ENCODE measurements at places on chromosomes 11 and 22.

DNA sequence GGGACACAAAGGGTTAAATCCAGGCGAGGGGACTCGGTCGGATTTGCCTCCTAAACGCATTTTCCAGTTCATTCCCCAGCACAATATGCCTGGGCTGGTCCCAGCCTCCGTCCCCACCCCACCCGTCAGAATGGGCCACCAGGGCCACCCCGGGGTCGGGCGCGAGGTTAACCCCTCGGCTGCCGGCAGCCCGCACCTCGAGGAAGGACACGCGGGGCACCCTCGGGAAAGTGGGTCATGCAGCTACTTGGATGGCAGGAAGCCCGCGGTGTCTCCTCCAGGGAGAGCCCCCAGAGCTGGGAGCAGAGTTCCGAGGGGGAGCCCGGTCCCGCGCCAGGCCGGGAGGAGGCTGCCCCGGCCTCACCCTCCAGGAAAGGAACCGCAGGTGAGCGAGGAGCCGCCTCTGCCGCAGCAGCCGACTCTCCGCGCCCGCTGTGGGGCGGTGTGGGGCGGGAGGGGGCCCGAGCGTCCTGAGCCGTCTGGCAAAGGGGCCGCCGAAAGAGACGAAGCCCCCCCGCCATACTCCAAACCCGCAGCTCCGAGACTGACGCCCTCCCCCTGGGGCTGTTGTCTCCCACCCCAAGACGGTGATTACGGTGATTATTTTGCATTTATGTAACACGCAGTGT lies 1.4 kb downstream of the NECTIN1 start:
- no peak for DNase-seq

DNA sequence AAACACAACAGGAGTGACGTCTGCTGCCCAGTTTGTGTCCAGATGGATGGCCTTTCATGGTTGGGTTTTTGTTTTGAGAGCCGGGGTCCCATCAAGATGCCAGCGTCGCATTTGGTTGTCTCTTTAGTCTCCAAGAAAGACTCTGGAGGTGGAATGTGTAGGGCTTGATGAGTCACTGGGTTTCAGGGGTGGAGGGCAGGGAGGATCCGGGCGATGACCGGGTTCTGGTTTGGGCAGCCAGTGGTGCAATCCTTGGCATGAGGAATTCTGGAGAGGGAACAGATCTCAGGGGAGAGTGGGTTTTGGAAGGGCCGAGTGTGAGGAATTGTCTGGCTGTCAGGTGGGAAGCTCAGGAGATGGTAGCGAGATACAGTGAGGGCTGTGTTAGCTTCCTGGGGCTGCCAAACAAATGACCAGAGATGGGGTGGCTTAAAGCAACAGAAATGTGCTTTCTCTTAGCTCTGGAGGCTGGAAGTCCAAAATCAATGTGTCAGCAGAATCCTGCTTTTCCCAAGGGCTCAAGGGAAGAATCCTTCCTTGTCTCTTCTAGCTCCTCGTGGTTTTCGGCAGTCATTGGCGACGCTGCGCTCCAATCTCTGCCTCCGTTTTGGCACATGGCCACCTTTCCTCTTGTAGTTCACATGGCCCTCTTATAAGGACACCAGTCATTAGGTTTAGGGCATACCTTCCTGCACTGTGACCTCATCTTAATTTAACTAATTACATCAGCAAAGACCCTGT lies 26.4 kb upstream of the PPFIA1 start:
- DNase-seq, result no peak

DNA sequence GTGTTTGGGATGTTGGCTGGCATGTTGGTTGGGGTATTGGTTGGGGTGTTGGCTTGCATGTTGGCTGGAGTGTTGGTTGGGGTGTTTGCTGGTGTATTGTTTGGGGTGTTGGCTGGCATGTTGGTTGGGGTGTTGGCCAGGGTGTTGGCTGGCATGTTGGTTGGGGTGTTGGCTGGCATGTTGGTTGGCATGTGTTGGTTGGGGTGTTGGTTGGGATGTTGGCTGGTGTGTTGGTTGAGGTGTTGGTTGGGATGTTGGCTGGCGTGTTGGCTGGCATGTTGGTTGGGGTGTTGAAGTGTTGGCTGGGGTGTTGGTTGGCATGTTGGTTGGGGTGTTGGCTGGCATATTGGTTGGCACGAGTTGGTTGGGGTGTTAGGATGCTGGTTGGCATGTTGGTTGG lies 24.5 kb downstream of the OTUB1 start:
- no peak for DNase-seq

DNA sequence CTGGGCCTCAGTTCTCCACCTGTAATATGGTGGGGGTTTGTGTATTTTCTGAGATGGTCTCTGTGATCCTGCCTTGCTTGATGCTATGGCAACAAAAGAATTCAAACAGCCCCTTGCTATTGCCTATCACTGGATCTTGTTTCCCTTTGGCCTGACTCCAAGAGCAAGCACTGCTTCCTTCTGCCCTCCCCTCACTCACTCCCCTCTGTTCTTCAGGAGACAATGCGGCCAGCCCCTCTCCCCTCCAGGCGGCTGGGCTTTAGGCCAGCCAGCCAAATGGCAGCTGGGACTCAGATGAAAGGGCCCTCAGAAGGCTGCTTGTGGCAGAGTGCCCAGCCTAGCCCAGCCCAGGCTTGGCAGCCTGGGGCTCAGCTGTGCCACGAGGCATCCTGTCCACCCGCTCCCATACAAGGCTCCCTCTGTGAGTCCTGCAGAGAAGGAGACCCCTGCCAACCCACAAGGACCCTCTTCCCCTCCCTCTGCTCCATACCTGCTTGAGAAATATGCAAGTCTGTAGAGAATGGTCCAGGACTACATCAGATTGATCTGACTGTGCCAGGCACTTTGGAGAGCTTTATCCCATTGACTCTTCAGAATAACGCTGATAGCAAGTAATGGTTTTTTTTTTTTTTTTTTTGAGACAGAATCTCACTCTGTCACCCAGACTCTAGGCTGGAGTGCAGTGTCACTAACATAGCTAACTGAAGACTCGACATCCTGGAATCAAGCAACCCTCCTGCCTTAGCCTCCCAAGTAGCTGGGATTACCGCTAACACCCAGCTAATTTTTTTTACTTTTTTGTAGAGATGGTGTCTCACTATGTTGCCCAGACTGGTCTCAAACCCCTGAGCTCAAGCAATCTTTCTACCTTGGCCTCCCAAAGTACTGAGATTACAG lies 7.6 kb upstream of the KCTD14 start:
- no peak for DNase-seq

- DNase-seq, result no peak
These were observed 45.9 kb upstream of the WEE1 start for GRCh38 chr11:9527481-9528135.

DNA sequence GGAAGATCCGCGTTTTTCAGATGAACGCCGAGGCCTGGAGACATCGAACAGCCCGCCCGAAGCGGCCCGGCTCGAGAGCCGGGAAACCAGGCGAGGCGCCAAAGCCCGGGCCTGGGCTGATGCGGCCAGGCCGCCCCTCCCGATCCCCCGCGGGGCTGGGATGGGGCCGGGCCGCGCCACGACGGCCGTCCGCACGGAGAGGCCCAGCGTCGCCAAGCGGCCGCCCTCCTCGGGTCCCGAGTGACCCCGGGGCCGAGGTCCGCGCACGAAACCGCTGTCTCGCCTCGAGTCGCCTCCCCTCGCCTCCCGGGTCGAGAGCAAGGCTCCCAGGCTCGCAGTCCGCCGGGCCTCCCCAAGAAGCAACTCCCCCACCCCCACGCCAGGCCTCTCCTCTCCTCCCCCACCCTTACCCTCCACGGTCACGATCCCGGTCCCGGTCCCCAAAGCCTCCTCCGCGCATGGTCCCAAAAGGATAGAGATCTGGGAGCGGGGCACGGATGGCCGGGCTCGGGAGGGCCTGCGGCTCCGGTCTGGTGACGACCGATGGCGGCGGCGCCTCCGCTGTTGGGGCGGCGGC lies 482 bp downstream of the DDX17 start:
- DNase-seq, result peak; percentile 24

- DNase-seq, result no peak
These were observed 1323.8 kb downstream of the BRD1 start for GRCh38 chr22:48503876-48504275.

DNA sequence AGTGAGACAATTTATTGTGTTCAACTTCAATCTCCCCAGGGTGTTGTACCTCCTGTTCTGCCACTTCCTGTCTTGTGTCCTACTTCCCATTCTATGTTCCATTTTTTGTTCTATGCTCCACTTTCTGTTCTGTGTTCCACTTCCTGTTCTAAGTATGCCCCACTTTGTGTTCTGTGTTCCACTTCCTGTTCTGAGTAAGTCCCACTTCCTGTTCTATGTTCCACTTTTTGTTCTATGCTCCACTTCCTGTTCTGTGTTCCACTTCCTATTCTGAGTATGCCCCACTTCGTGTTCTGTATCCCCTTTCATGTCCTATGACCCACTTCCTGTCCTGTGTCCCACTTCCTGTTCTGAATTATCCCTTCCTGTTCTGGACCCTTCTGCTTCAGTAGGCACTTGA lies 732.7 kb downstream of the TBC1D22A start:
- no peak for DNase-seq

DNA sequence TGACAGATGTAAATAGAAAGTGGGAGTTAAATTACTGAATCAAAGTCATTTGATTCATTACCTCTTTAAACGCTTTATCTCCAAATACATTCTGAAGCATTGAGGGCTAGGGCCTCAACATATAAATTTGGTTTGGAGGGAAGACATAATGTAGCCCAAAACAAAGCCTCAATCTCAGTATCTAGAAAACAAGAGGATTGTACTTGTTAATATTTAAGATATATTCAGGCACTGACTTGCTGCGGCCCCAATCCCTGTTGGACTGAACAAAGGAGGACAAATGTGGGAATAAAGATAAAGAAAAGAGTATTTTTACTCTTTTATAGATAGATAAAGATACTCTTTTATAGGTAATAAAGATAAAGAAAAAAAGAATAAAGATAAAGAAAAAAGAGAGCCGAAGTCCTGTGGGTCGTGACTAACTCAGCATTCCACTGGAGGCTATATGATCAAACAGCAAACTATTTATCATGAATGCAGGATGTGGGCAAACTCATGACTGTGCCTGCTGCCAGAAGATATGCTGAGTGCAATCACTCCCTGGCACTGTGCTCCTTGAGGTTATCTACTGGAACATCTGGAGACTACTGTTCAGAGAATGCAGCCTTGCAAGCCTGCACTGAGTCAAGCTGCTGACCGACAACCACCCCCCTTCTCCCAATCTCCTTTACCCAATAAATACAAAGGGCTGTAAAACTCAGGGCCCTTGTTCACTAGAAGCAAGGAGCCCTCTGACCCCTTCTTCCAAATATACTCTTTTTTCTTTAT lies 6.9 kb downstream of the OR10V1 start:
- DNase-seq, result no peak

GRCh38 chr11:72124046-72124445 lies 11.5 kb upstream of the FOLR3 start:
- no peak for DNase-seq

DNA sequence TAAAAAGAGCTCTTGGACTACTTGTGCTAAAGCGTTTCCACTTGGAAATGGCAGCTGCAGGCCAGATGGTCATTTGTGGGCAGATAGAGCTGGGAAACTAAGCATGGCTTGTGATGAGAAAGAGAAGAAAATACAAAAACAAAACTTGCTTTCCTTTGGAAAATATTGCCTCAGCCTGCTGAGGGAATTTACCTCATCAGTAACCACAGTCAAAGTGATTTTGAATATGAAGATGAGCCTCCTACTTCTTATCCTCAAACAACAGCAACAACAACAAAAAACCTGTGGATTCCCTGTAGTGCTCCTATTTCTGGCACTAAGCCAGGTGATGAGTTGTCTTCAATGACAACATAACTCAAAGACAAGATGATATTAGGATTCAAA lies 62.7 kb upstream of the FIBIN start:
- no peak for DNase-seq

DNA sequence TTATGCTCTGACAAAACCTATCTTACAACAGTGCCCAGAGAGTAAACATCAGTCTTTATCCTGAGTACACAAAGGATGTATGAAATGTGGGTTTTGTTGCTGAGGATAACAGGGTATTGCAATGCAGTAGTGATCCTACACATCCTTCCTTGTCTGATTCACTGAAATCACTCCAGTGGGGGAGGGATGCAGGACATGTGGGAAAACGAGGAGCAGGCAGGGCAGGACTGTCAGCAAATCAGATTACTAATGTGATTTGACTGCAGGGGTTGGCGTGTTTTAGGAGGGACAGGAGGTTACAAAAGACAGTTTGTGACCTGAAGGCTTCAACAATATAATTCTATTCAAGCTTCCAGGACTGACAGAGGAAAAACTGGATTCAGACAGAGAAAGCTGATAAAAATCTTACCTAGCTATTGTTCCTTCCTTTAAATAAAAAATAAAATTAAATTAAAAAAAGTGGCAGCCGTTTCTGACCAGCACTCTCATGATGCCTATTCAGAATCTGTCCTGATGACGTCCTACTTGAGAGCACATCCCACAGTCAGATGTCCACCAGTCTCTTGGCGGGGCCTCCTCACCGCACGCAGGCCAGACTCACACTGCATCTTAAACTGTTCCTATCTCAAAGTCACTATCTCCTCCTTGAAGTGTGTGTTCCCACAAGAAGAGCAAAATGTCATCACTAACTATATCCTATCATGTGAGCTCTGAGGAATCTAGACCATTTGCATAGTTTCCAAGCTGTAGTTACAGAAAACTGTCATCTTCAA lies 50.6 kb upstream of the MN1 start:
- DNase-seq, result no peak

GRCh38 chr11:128961645-128962044 lies 19.0 kb upstream of the TP53AIP1 start:
- DNase-seq, result no peak
